Stimulated activated CD8-positive, alpha-beta memory T cell treated with anti-CD3 and anti-CD28 coated beads, Interleukin-12 subunit alpha, Interleukin-12 subunit beta, amount 100 ng/mL, for 4 hours (primary cell): ENCODE measurements at places on chromosomes 1 and 21.

- no peak for DNase-seq
These were observed 48.1 kb upstream of the FNBP1L start for GRCh38 chr1:93399781-93400180.

DNA sequence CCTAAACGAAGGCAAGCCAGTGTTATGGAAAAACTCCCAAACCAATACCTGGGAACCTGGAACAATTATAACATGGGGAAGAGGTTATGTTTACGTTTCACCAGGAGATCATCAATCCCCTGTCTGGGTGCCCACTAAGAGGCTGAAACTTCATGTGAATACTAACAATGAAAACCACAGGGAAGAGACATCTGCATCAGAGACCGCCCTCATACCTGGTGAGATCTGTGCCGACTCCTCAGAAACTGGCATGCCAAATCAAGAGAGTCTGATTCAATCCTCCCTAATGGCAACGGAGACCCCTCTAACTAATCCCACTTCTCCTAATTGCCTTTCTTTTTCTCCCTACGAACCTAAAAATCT is 163.2 kb downstream of the IER5 start:
- DNase-seq = no peak

- DNase-seq = no peak
These were observed 376.5 kb downstream of the ADGRL2 start for GRCh38 chr1:82177192-82177591.

GRCh38 chr1:112686835-112687234 is 12.4 kb downstream of the MOV10 start:
- DNase-seq = no peak

DNA sequence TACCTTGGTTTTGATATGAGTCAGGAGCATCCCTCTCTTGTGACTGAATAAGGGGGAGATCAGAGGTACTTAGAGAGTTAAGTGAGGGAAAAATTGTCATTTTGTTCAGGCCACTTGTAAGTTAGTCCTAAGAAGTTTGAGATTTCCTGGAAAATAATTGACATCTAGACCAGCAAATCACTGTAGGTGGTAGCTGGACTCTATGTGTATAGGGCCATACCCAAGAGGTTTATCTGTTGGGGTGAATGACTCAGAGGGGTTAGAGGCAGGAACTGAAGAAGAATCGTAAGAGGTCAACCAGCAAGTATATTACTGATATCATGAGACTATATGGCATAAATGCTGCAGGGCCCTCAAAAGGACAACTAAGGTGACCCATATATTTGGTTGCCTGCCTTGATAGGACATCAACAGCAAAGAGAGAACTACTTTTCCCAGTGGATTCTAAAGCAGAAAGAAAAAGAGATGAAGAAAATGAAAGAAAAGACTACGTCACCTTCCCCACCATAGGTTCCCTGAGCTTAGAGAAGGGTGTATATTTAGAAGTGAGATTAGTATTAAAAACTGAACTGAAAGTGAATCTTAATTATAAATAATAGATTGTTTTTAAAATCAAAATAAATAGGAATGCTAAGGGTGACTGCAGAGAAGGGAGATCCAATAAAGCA is 8.0 kb upstream of the RNPC3 start:
- DNase-seq = no peak

- DNase-seq = no peak
These were observed 32.5 kb upstream of the CACHD1 start for GRCh38 chr1:64437453-64437852.

- DNase-seq = no peak
These were observed 125.6 kb downstream of the SPATA46 start for GRCh38 chr1:162251102-162251501.

DNA sequence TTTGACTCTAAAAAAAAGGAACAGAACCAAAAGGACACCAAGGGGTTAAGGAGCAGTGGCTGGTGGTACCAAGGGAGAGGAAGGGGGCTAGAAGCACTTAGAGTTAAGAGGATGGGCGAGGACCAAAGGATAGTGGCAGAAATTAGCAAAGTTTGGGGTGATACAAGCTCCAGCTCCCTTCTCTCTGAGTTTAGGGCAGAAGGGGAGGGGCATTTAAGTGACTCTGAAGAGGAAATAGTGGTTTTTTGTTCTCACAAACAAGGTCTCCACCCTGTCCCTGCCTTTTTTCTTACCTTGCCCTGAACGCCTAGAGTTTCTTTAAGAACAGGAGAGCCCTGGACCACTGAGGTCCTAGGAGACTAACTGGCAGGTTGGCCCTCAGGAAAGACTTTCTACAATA is 3.3 kb downstream of the CDC42SE1 start:
- no peak for DNase-seq

GRCh38 chr1:176499671-176500070 is 36.7 kb downstream of the PAPPA2 start:
- no peak for DNase-seq

DNA sequence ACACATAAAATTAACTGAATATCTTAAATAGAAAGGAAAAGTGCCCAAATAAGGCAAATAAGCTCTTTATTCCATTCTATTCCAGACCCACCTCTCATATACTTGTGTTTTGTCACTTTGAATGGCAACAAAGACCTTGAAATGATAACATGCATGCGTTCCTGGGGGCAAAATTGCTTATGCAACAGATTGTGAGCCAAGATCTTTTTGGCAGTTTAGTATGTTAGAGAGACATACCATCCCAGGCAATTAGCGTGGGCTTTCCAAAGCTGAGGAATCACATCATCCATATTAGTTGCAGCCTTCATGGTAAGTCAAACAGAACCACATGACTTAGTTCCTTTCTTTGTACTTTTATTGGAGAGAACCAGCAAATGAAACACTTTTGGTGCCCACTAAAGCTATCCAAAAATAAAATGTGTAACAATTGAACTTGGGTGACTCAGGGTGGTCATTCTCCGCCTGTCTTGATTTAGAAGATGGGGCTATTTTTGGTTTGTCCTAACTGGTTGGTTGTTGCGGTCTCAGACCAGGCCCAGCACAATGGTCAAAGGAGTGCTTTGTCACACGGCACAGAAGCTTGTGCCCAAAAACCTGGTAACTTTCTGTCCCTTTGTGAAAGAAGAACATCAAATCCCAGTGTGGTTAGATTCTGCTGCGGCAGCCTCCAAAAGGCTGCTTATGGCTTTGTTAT is 68.7 kb upstream of the ATF3 start:
- no peak for DNase-seq

DNA sequence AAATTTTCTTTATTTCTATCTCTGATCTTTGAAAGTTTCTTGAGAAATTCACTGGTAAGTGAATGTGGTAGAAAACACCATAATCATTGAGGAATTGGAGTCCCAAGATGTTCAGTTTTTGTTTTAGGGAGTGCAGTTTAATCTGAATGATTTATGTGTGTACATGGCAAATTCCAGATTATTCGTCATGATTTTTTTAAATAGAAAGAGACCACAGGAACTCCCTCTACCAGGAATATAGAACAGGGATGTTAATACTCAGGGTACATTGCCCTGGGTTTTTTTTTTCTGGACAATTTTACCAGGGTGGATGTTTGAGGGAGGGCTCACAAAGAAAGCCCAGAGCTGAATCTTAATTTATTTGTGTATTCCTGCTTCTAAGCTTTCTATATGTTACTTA is 109.0 kb downstream of the VPS13D start:
- DNase-seq = no peak

DNA sequence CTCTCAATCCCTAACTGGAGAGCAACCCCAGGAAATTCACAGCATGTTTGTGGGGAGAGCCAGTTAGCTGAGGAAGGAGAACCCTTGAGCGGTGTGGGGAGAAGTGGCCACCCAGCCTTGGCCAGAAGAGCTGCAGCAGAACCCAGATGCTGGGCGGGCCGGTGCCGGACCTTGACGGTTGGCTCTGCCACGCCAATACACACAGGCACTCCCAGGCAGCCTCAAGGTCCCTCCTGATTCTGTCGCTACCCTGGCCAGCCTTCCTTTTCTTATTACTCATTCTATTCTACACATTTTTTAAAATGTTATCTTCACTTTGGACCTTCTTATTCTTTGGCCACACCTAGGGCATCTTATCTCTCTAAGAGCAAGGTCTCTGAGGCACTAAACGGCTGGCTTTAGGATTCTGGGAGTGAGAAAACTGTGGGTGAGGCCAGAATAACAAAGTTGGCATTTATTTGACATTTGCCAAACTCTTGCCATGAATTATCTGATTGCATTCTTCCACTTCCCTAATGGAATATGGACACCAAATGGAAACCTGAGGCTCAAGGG is 50.4 kb upstream of the GPR37L1 start:
- no peak for DNase-seq

- no peak for DNase-seq
These were observed 132.2 kb upstream of the TNR start for GRCh38 chr1:175875556-175875955.

- DNase-seq = no peak
These were observed 215.0 kb downstream of the DAB1 start for GRCh38 chr1:57208741-57209302.

DNA sequence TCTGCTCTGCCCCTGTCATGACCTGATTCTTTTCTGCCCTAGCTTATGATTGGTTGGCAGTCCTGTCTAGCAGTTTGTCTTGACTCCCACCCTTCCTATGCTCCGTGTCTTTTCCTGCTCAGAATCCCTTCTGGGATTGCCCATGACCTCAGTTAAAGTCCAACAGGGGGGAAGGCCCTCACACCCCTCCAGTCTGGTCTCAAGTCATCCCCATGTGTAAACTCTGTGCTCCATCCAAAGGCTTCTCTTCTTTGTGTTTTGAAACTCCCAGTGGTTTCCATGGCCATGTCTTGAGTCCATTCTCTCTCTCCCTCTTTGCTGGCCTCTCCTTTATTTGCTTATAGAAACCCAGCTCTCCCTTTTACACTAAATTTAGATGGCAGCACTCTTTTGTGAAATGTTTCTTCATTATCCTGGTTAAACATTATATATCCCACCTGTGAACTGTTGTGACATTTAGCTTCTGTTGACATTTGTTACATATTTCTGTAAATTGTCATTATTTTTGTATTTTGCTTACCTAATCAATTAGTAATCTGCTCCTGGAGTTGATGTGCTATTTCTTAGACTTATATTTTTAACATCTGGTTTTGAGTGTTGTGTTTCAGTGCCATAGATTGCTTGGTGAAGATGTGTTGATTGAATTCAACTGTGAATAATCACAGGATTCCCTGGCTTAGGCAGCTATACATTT is 48.9 kb upstream of the GCLM start:
- DNase-seq = no peak

GRCh38 chr1:232568331-232568852 is 61.5 kb downstream of the SIPA1L2 start:
- DNase-seq = no peak

GRCh38 chr21:31781737-31782136 is 49.8 kb upstream of the SCAF4 start:
- DNase-seq = no peak

GRCh38 chr1:206687251-206687914 is 2.7 kb downstream of the MAPKAPK2 start:
- DNase-seq = no peak

- no peak for DNase-seq
These were observed 3.0 kb downstream of the GPR61 start for GRCh38 chr1:109542657-109543056.

DNA sequence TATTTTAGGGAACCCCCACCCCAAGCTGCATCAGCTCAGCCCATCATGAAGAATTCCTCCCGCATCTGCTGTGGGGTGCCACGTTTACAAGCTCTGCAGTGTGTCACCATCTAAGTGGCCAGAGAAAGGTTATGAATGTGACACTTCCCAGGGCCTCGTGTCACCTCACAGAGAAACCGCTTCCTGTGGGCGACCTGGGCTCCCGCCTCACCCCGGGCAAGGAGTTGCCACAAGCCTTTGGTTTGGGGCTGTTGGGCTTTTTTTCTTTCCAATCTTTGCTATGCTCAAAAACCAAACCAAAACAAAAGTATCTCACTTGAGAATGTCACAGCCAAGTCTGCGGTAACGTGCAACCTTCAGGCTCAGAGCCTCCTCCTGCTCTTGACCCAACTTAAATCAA is 82.1 kb upstream of the ARHGEF16 start:
- no peak for DNase-seq

DNA sequence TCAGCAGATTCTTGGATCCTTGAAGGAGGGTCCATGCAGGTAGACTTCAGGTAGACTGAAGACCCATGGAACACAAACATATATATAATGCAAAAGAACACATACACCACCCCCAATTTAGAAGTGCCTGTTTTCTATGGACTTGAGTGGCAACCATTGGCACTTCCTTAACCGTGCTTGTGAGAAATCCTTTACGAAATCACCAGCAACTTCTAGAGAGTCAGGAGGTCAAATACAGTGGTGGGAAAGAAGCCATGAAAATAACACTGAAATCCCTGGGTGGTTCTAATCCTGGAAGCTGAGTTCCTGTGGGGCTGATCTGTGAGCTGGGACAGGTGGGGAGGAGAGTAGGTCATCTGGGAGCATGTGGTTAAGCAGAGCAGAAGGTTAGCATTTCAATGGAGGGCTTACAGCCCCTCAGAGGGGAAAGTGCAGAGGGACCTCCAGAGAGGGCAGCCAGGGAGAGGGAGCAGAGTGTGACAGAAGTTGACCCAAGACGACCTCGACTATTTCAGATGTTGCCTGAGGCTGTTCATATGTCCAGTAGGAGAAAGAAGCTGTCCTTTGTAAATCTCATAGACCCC is 13.0 kb upstream of the IL10 start:
- no peak for DNase-seq

- DNase-seq = no peak
These were observed 36.1 kb upstream of the PLPPR4 start for GRCh38 chr1:99228153-99228552.

GRCh38 chr21:45551783-45552695 is 9.8 kb upstream of the SLC19A1 start:
- no peak for DNase-seq

GRCh38 chr1:118155106-118155505 is 29.9 kb downstream of the SPAG17 start:
- no peak for DNase-seq

GRCh38 chr1:235735621-235736020 is 86.0 kb upstream of the GNG4 start:
- no peak for DNase-seq
